ENCODE measurements at places on chromosomes 3 and 15.

DNA sequence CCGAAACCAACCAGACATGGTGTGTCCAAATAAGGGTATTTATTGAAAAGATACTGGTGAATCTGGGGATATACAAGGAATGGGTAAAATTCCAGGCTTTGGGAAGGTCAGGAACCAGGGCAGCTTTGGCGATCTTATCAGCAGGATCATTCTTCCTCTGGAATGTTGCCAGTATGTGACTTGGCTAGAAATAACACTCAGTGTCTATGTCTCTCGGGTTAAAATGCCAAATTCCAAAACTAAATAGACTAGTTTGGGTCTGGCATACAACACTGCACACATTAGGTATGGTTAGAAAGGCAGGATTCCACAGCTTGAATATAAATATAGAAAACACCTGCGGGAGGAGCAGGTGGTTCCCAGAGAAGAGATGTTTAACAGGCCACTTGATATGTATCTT, 220.2 kb upstream of the CD96 start:
- no peak for DNase-seq

DNA sequence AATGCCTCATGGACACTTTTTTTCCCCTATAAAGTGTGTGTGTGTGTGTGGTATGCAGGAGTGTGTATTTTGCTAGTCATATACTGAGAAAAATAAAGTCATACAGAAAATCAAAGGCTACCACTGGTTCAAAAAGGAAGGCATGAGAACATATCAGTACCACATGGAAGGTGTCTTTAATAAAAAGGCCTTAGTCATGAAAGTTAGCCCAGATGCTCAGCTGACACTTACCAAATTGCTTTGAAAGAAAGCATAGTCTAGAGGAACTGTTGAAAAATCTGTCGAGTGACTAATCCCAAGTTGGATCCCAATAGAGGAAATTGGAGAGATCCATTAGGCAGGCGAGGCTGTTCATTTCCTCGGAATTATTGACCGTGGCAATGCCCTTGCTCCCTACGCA, 432.9 kb upstream of the CFAP20DC start:
- no peak for DNase-seq

GRCh38 chr15:60971732-60972131, 257.4 kb downstream of the RORA start:
- no peak for DNase-seq

DNA sequence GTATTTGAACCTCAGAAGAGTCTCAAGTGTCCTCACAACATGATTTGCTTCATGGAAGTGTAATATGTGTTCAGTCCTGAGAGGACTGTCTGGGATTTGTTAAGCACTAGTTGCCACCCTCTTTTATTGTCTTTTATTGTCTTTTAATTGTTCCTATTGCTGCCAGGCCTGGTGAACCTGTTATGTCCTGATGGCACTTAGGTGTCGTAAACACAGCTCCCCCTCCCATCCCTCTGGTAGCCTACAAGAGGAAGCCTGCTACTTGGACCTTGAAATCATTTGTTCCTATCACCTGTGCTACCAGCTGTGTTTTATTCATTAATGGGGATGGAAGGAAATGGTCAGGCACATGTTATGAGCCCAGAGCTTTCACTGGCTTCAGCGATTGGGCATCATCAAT, 19.3 kb downstream of the CCNB2 start:
- no peak for DNase-seq

DNA sequence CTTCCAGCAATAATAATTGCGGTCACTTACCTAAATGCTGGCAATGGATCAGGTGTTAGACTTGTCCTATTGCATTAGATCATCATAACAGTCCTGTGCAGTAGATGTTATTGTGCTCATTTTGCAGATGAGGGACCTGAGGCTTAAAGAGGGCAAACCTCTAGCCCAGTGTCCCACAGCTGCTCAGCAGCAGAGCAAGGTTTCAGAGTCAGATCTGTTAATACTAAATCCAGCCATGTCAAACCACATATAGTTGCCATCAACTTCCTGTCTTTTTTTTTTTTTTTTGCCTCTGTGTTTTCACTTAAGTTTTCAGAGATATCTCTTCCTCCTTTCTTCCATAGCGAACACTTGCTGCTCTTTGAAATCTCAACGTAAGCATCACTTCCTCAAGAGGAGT, 12.1 kb downstream of the FEZF2 start:
- no peak for DNase-seq

GRCh38 chr15:57994221-57995049, 71.1 kb downstream of the ALDH1A2 start:
- DNase-seq, result no peak

DNA sequence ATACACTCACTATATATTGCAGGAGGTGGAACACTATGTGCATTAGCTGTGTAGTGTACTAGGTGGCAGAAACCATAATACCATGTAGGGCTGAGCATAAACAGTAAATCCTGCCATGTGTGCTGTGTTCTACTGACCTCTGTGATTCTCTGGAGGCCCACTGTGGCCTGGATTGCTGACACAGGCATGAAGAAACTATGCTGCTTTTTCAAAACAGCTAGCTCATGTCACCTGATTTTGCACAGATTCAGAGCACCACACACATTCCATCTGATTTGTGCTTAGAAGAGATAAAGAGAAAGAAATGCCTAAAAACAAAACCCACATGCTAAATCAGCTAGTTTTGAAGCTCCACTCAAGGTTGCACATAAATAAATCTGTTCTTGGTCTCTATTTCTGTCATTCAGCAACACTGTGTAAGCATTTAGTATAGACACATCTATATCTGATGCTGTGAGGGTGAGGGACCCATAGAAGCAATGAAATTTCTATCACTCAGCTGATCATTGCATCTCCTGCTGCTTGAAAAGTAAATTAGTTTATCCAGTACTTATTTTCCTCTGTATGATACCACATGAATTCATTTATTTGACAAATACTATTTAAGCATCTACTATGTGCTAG, 1007.7 kb upstream of the SEMA6D start:
- DNase-seq, result no peak

DNA sequence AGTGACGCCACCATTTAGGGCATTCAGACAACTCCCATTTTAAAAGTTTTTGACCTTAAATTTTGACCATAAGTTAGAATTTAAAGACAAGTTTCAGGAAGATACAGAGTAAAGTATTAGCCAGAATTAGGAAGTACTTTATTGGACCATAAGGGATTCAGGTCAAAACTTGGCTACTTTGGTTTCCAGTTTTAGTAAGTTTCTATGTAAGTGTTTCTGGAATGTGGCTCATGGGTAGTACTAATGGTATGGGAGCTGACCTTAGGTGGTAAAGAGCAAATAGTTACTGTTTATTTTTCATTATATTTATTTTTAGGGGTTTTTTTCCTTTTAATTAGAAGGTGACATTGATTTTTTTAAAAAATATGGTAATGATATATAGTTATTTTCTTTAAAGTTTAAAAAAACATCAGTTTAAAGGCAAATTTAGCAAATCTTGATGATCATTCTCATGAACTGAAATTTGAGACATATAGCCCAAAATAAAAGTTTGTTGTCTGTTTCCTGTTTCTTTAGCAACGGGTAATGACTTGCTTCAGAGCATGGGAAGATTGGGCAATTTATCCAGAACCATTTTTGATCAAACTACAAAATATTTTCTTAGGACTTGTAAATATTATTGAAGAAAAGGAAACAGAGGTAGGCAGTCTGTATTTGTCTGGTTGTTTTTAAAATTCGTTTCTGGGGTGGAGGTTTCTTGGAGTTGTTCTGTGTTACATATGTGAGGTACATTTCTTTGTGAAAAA, 34.3 kb downstream of the U2SURP start:
- DNase-seq, result no peak

- no peak for DNase-seq
Observed at GRCh38 chr3:82143661-82144412, 382.4 kb upstream of the GBE1 start.

- no peak for DNase-seq
Observed at GRCh38 chr3:113110267-113110666, 101.1 kb upstream of the BOC start.

- no peak for DNase-seq
Observed at GRCh38 chr3:104126463-104126862, 1240.2 kb upstream of the ALCAM start.

DNA sequence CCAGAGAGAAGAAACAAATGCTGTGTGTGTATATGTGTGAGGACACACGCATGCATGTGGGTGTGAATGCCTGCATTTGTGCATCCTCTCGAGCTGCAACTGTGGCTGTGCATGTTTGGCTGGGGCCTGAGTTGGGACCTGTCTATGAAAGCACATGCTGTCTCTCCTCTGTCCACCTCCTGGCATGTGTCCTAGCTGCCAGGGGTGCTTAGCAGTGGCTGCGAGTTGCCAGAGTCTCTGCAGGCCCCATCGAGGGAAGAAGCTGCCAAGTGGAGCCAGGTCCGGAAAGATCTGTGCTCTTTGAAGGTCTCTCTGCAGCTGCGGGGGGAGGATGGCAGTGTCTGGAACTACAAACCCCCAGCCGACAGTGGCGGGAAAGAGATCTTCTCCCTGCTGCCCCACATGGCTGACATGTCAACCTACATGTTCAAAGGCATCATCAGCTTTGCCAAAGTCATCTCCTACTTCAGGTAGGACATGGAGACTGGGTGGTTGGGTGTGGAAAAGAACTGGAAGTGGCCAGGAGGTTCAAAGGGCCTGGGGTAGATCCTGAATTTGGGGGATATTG, 30.7 kb downstream of the NR1I2 start:
- no peak for DNase-seq

GRCh38 chr15:28993051-28993719, 107.4 kb downstream of the APBA2 start:
- DNase-seq, result no peak

GRCh38 chr15:69194025-69194827, 33.8 kb downstream of the GLCE start:
- no peak for DNase-seq

- DNase-seq, result no peak
Observed at GRCh38 chr3:32307591-32307990, 69.1 kb downstream of the CMTM8 start.

DNA sequence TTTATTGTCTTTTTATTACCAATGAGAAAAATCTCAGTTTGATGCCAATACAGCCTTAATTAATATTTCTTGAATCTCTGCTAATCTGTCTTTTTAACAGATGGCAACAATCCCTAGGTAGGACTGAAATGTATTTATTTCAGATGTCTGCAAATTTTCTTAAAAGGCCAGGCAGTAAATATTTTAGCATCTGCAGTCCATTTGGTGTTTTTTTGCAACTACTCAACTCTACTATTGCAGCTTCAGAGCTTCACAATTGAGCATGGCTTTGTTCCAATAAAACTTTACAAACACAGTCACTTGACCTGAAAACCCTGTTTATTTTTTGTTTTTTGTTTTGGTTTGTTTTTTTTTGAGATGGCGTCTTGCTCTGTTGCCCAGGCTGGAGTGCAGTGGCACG, 82.7 kb downstream of the RARB start:
- DNase-seq, result no peak

DNA sequence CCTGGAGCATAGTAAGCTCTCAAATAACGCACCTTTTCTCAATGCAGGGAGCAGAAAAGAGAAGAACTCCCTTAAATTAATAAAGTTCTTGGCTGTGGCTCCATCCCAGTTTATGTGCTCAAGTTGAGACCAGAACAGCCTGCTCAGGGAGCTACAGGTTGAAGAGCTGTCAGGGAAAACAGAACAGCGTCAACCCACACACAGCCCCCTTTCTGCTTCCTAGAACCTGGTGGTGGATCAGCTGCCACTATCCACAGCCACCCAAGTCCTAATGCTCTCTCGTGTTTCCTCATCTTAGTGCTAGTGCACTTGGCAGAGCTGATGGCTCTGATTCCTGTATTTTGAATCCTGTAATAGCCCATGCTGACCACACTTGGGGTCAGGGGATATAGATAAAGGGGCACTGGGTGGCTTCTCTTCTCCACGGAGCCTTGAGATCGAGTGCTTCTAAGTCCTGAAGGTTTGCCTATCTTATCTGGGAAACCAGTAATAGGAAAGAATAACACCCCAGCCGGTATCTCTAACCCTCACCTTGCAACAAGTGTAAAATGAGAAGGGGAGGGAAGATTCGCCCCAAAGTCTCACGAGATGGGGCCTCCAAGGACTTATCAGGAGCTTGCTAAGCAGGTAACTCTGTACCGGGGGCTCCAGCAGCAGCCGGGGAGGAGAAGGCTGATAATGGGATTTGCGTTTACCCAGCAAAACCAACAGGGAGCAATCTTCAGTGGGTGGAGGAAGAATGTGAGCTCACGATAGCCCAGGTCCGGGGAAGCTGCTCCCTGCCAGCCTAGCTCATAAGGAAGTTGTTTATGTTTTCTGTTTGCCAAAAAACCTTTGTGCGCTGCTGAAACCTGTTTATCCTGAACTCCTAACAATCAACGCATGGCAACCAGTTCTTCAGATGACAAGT, 136.2 kb upstream of the ICE2 start:
- no peak for DNase-seq

DNA sequence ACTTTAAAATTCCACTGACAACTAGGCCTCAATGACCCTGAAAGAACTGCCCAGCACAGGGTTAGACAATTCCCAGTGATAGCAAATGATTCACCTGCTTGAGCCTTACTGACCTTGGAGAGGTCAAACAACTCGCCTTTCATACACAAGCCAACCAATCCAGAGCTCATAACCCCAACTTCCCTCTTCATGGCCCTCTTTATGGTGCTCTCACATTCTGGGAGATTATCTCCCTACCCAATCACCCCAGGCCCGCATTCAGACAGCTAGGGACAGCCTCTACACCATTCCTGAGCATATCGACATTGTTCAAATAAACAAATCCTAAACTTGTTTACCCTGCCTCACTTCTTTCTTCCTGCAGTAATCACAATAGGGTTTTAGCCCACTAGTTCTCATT, 32.2 kb upstream of the COLQ start:
- no peak for DNase-seq

- no peak for DNase-seq
Observed at GRCh38 chr15:101161656-101162055, 90.2 kb downstream of the CHSY1 start.

Measured in GM19239 (cell line).